ENCODE measurements at places on chromosomes 1 and 21. TPM values are rescaled to one million over a fixed set of nuclear protein-coding genes. Genes with fewer than 3 reads are reported as not detected.

Gene PCBP3
- 7.4 TPM for polyA plus RNA-seq

Gene ADORA1
- polyA plus RNA-seq, result 0.55 TPM

DNA sequence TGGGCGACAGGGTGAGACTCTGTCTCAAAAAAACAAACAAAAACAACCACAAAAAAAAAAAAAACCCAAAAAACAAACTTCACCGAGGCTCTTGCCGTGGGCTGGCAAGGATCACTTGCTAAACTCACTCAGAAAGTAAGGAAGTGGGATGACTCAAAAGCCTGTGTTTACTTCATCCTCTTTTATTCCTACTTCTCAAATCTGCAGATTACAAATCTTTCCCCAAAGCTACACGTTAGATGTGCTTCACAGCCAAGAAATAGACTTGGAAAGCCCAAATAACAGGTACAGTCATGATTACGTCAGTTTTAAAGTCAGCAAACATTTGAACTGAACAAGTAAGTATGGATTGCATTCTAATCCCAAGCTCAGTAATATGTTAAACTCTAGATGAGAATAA, 359.3 kb downstream of the ADGRL2 start:
- no peaks in the 10 kb centered on the region for H3K27me3 ChIP-seq
- H3K27ac ChIP-seq, result no peak overlapping the region
- no peak for DNase-seq

GRCh38 chr1:164423136-164423535, 135.8 kb upstream of the PBX1 start:
- peaks cover 3% of the 10 kb centered on the region for H3K27me3 ChIP-seq
- no peak for DNase-seq
- H3K27ac ChIP-seq, result no peak overlapping the region
- H3K36me3 ChIP-seq, result no peaks in the 10 kb centered on the region

DNA sequence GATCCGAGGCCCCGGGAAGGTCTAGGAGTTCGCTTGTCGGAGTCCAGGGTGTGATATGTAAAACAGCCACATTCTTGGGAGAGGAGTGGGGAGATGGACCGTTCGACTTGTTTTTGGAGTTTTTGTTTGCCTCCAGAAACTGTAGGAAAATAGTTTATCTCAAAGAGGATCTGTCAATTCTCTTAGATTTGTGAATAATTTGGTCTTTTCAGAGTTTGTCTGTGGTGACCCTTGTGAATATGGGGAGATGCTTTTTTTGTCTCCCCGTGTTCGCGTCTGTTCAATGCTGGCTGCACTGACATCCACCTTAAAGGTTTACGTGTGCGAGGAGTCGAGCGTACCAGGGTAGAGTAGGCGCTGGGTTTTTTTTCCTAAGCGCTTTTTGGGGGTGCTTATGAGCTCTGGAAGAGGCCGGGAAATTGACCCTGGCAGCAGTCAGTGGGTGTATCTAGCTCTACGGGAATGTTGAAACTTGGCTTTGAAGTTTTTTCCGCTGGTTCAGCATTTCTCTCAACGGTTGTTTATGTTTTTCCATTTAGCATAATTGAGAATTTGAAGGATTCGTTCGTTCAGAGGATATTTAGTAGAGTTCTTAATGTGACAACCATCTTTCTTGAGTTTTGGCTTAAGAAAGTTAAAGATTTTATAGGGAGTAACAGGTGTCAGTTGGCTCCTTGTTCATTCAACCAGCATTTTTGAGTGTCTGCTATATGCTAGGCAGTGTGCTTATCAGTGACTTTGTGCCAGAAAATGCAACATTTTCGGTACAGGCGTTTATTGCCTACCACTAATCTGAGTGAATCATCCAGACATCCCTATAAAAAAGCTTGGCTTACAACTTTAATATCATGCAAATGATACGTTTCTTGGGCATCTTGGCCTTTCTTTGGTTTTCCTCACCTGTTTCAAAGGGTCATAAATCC, 1.2 kb downstream of the SZRD1 start:
- peak overlapping the region; percentile 99 for H3K27ac ChIP-seq
- H3K4me1 ChIP-seq, result peaks cover 12% of the 10 kb centered on the region

GRCh38 chr21:38487901-38488639, 10.2 kb downstream of the ERG start:
- H3K4me3 ChIP-seq, result no peak overlapping the region
- no peaks in the 10 kb centered on the region for H3K36me3 ChIP-seq
- H3K27me3 ChIP-seq, result no peaks in the 10 kb centered on the region
- no peak overlapping the region for H3K27ac ChIP-seq
- peaks cover 11% of the 10 kb centered on the region for H3K4me1 ChIP-seq

GRCh38 chr1:38964140-38964548, 22.5 kb upstream of the RHBDL2 start:
- H3K4me1 ChIP-seq, result no peaks in the 10 kb centered on the region
- H3K27me3 ChIP-seq, result peaks cover 11% of the 10 kb centered on the region
- H3K27ac ChIP-seq, result no peak overlapping the region
- DNase-seq, result no peak

DNA sequence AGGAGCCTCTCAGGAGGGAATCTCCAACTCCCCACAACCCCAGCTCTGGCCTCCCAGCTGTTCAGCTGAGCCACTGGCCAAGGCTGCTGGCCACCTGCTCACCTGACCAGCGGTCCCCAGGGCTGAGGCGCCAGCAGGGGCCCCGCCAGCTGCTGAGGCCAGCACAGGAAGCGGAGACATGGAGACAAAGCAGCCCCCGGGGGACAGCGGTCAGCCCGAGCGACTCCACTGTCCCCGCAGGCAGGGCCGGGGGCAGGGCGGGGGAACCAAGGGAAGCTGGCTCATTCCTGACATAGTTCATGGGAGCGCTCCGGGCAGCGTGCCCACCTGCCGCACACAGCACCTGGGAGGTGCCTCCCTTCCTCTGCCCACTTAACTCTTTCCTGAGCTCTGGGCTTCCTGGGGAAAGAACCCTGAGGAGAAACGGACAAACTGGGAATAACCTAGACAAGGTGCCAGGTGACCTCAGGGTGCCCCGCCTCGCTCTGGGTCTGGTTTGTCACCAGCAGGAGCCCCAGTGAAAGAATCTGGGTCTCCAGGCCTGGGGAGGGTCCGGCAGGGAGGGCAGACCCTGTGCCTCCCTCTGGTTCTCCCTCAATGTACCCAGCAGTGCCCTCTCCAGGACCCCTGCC, 10.7 kb downstream of the EPHA2 start:
- H3K4me1 ChIP-seq, result peaks cover 44% of the 10 kb centered on the region
- DNase-seq, result no peak
- H3K27me3 ChIP-seq, result no peaks in the 10 kb centered on the region
- peaks cover 48% of the 10 kb centered on the region for H3K36me3 ChIP-seq

GRCh38 chr21:39126486-39126806, 56.8 kb downstream of the PSMG1 start:
- H3K4me3 ChIP-seq, result no peak overlapping the region
- no peaks in the 10 kb centered on the region for H3K36me3 ChIP-seq
- no peak for DNase-seq
- no peaks in the 10 kb centered on the region for H3K27me3 ChIP-seq
- no peaks in the 10 kb centered on the region for H3K4me1 ChIP-seq
- H3K27ac ChIP-seq, result no peak overlapping the region

DNA sequence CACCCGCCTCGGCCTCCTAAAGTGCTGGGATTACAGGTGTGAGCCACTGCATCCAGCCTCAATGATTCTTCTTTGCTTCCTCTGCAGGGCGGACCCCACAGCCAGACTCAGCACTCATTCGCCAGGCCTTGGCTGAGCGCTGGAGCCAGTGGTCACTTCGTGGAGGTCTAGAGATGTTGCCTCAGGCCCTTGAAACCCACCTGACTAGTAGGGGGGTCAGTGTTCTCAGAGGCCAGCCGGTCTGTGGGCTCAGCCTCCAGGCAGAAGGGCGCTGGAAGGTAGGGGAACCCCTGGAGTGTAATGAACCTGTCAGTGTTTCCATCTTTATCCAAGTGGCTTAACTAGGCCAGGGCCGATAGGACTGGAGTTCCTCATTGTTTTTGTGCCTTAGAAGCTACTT, 2.7 kb downstream of the PPOX start:
- H3K27me3 ChIP-seq, result no peaks in the 10 kb centered on the region
- H3K4me3 ChIP-seq, result no peak overlapping the region

DNA sequence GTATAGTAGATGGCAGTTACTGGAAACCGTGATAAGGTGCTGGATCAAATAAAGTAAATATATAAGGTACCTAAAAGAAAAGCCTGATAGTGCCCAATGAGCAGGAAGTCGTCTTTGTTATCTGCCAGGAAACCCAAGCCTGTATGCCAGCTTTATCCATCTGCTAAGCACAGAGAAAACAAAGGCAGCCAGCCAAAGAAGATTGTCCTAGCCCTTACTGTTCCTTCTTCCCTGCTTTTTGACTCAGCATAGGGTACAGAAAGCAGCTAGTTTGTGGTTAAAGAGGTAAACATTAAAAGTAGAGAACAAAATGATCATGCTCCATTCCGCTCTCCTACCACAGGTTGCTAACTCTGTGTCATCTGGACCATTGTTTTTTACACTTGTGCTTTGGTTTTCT, 10.1 kb downstream of the KRTAP22-2 start:
- no peak for DNase-seq
- H3K4me3 ChIP-seq, result no peak overlapping the region
- no peaks in the 10 kb centered on the region for H3K36me3 ChIP-seq
- H3K27ac ChIP-seq, result no peak overlapping the region
- H3K4me1 ChIP-seq, result no peaks in the 10 kb centered on the region

DNA sequence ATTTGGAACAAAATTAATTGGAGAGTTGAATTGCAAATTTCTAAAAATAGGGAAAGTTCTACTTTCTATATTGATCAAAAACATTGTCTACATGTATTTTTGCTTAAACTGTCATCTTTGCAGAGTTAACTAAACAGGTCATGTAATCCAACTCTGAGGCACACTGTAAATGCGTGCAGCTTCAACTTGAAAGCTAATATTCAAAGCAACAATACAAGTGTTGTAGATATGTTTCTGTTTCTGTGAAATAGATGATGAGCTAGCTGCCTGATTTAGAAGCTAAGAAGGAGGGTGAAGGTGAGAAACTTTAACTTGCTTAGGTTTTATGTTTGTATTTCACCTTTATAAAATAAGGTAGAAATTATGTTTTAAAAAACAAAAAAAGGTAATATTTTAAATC, 77.2 kb downstream of the IVNS1ABP start:
- H3K4me1 ChIP-seq, result no peaks in the 10 kb centered on the region
- DNase-seq, result no peak

DNA sequence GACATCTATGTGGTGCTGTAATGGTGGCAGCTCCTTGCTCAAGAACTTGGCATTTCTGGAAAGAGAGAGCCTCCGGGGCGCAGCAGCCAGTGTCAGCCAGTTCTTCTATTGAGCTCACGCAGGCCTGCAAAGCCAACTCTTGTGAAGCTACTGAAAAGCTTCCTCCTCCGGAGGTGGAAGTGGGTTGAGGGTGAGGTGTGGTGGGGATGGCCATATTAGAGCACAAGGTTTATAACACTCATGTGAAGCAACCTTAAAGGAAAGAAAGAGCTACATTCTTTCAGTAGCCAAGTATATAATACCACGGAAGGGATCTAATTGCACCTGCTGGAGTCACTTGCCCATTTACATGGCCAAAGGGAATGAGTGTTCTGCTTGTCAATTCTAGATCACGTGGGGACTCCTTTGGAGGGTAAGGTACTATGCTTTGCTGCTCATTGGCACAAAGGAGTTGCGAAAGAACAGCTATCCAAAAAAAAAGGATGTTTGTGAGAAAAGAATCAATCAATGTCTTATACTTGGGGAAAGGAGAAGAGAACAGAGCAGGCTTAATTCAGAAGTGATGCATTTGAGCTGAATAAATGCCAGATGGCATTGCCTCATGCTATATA, 18.3 kb upstream of the MAP10 start:
- H3K4me1 ChIP-seq, result peaks cover 3% of the 10 kb centered on the region
- H3K27ac ChIP-seq, result no peak overlapping the region

DNA sequence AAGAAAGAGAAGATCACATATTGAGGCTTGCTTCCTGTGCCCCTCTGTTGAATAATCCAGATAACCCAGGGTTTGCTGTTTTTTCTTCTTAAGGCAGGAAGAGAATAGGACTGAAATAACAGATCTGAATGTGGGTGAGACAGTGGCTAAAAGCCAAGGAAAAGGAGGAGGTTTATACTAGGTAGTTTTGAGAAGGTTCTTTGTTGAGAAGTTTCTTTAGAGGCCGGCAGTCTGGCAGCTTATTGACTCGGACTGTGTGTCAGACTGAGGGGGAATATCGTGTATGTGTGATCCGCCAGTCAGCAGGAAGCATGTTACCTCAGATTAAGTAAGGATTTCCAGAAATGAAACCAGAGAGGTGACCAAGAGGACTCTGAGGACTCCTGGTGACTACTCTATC, 119.8 kb downstream of the PLA2G4A start:
- H3K27me3 ChIP-seq, result no peaks in the 10 kb centered on the region
- H3K36me3 ChIP-seq, result no peaks in the 10 kb centered on the region
- H3K4me3 ChIP-seq, result no peak overlapping the region
- H3K27ac ChIP-seq, result no peak overlapping the region
- DNase-seq, result no peak

- H3K4me1 ChIP-seq, result peaks cover 10% of the 10 kb centered on the region
- H3K4me3 ChIP-seq, result no peak overlapping the region
- no peaks in the 10 kb centered on the region for H3K27me3 ChIP-seq
- DNase-seq, result no peak
- peaks cover 60% of the 10 kb centered on the region for H3K36me3 ChIP-seq
- H3K27ac ChIP-seq, result no peak overlapping the region
Measured at GRCh38 chr1:161206411-161207140, 4.4 kb downstream of the NDUFS2 start.

- no peaks in the 10 kb centered on the region for H3K27me3 ChIP-seq
- H3K4me3 ChIP-seq, result no peak overlapping the region
- H3K4me1 ChIP-seq, result peaks cover 7% of the 10 kb centered on the region
- H3K27ac ChIP-seq, result no peak overlapping the region
- no peaks in the 10 kb centered on the region for H3K36me3 ChIP-seq
Measured at GRCh38 chr1:24708938-24709337, 36.3 kb upstream of the CLIC4 start.

DNA sequence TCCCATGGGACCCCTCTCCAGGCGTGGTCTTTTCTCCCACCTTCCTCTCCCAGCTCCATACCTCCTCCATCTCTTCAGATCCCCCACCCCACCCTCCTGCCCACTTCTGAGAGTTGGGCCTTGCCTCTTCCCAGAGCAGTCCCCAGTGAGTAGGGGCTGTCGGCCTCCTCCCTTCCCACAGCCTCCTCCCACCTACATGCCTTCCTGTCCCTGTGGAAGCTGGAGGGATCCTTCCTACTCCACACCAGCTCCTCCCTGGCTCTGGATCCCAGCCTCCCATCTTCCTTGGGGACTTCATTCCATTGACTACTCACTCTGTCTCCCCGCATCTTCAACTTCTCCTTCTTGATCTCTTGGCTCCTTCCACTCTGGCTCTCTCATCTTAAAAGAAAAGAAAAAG, 24.9 kb downstream of the KCNQ4 start:
- peaks cover 9% of the 10 kb centered on the region for H3K27me3 ChIP-seq
- no peaks in the 10 kb centered on the region for H3K36me3 ChIP-seq
- H3K27ac ChIP-seq, result no peak overlapping the region
- H3K4me3 ChIP-seq, result no peak overlapping the region

- peaks cover 12% of the 10 kb centered on the region for H3K27me3 ChIP-seq
- H3K36me3 ChIP-seq, result no peaks in the 10 kb centered on the region
- DNase-seq, result no peak
Measured at GRCh38 chr1:38197312-38198061, 150.9 kb upstream of the POU3F1 start.

- no peak overlapping the region for H3K27ac ChIP-seq
- peak; percentile 58 for DNase-seq
- no peaks in the 10 kb centered on the region for H3K27me3 ChIP-seq
- H3K36me3 ChIP-seq, result no peaks in the 10 kb centered on the region
Measured at GRCh38 chr1:16048573-16049189, 5.1 kb downstream of the CLCNKB start.

Measured in large intestine (tissue), 12 donors.